ENCODE measurements at places on chromosomes 6 and 20.

- no peak for DNase-seq
Measured at GRCh38 chr20:48292806-48293205, 507.5 kb upstream of the SULF2 start.

GRCh38 chr6:108323710-108324466 is 29.0 kb downstream of the AFG1L start:
- no peak for DNase-seq

GRCh38 chr6:158174514-158174913 is 6.4 kb downstream of the GTF2H5 start:
- peak; percentile 84 for DNase-seq

DNA sequence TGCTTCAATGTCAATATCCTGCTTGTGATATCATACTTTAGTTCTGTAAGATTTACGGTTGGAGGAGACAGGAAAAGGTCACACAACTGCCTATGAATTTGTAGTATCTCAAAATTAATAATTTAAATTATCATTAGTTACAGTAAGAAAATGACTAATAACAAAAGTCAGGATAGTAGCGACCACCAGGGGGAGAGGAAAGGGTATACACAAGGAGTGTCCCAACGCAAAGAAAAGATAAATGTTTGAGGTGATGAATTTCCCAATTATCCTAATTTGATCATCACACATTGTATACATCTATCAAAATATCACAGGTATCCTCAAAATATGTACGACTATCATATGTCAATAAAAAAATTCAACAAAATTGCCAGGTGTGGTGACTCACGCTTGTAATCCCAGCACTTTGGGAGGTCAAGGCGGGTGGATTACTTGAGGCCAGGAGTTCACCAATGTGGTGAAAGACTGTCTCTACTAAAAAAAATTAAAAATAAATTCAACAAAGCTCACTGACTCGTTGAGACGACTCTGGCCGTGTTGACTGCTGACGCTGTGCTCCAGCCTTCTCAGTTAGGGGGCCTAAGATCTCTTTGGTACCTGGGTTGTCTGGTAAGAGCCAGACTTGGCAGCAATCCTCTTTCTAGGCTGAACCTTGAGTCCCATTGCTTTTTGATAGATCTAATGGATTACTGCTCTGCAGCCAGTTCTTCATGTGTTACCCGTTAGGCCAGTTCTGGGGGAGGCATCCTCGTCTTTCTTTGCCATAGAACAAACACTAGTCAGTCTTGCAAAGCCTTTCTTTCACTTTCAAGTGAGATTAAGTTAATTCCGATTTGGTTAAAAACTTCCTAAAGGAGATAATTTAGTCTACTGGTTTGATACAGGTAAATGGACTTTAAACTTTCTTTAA is 9.0 kb upstream of the OVOL2 start:
- peak; percentile 1 for DNase-seq

DNA sequence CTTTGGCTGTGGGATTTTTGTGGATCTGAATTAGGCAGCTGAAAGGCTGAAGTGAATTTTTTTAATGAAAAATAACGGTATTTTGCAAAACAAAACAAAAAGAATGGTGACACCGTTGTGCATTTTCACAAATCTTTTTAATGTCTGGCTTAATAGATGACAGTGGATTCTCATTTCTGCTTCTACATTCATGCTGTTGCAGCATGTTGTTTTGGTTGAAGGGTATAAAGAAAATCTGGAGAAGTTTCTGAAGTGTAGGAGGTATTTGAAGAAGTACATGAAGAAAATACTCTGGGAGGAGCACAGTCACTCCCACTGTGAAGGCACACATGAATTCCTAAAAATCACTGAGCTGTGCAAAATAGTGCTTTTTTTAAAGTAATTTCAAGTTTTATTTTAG is 3.1 kb upstream of the MAP3K5 start:
- DNase-seq: no peak

- DNase-seq: no peak
Measured at GRCh38 chr20:32539026-32539816, 45.9 kb downstream of the NOL4L start.

GRCh38 chr20:24364482-24364881 is 104.9 kb upstream of the SYNDIG1 start:
- no peak for DNase-seq

- DNase-seq: no peak
Measured at GRCh38 chr6:38024908-38025307, 205.4 kb downstream of the ZFAND3 start.

- DNase-seq: peak; percentile 73
Measured at GRCh38 chr20:38825901-38826625, 20.6 kb downstream of the PPP1R16B start.

DNA sequence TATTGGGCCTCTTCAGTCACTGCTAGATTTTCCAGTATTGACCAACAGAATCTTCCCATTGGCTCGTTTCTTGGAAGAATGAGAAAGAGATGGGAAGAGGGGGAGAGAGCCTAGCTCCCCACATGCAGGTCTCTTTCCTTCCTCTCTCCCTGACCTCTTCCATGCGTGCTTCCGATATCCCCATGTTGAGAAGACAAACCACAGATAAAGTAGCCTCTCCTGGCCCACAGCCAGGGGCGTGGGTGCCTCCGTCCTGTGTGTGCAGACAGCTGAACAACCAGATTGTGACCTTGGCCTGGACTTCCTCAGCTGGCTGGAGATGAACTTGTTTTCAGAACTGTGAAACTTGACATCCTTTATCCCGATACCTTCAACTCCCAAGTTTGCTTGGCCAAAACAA is 71.0 kb downstream of the EDN3 start:
- DNase-seq: no peak

GRCh38 chr20:8244637-8245036 is 112.6 kb downstream of the PLCB1 start:
- peak; percentile 53 for DNase-seq

DNA sequence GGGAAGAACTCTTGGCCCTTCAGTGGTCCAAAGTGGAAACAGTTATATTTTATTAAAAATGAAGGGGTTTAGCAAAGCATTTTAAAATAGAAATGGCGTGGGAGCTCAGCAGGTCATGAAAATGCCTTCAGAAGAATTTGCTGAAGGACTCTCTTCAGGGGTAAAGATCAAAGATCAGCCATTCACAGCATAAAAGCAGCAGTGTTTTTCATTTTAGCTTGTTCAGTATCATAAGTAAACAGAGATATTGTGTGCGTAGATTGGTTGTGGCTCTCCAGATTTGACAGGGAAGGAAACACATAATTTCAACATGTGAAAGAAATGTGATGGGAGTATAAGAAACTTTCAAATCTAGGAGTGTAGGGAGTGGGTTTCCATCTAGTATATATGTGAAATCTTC is 519.2 kb upstream of the MAP3K7 start:
- no peak for DNase-seq

- no peak for DNase-seq
Measured at GRCh38 chr6:41652866-41653652, 14.8 kb downstream of the MDFI start.

DNA sequence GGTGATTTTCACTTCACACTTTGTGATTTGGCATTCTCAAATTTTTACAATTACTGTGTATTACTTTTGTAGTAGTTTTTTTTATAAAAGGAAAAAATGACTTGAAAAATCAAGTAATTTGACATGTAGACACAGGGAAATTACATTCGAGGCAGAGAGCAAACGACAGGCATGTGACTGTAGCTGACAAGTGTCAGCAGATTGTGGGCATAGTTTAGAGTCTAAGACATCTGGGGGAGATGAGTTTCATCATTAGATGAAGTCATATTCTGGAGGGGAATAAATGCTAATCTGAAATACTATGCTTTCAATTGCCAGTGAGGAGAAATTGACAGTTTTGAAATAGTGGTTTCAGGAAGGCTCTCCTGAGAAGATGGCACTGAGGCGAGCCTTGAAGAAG is 126.0 kb downstream of the MTHFD1L start:
- no peak for DNase-seq

DNA sequence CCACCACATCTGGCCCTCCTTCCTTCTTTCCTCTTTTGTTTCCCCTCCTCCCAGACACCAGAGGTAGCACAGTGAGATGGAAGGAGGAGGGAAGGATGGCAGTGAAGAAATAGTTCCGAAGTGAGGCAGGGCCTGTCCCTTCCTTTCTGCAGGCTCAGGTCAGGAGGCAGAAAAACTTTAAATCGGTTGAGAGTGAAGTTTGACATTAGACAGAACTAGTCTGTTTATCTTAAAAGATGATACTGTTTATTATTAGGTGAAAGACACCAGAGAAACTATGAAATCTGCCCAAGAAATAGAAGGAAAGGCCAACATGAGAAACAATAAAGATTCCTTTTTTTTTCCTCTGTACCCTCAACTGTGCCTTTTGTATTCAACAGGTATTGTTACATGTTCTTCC is 670.3 kb downstream of the UTRN start:
- no peak for DNase-seq

- DNase-seq: no peak
Measured at GRCh38 chr20:46545077-46545826, 5.2 kb downstream of the OCSTAMP start.

GRCh38 chr20:5033566-5033965 is 32.3 kb upstream of the SLC23A2 start:
- no peak for DNase-seq

DNA sequence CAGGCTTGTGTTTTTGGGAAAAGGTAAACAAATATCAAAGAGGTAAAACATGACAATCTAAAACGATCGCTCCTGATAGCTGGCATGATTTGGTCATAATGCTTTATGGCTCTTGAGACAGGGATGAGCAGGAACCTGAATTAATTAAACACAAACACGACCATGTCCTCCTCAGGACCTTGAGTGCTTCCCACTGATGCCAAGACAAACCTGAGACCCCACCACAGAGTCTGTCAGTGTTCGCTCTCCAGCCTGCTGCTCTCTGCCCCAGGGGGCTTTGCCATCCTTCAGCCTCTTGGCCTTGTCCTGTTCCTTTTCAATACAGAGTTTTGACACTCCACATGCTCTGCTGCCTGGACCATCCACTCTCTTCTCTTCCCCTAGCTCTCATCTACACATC is 119.4 kb downstream of the MAN1A1 start:
- no peak for DNase-seq

DNA sequence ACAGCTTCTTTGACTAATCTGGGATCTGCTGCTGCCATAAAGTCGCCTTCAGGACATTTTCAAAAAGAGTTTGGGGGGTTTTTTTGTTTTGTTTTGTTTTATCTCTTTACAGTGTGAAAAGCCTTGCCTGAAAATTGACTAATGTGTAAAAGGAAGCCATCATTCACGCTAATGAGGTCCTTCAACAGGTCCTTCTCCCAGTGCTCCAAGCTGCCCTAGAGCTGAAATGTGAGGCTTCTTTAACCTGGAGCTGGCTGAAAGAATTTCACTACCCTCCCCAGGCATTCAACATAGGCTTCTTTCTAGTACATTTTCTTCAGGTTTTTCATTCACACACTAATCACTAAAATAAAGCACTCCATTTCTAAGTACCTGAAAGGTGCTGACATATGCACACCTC is 145.1 kb upstream of the PRDM1 start:
- DNase-seq: no peak

DNA sequence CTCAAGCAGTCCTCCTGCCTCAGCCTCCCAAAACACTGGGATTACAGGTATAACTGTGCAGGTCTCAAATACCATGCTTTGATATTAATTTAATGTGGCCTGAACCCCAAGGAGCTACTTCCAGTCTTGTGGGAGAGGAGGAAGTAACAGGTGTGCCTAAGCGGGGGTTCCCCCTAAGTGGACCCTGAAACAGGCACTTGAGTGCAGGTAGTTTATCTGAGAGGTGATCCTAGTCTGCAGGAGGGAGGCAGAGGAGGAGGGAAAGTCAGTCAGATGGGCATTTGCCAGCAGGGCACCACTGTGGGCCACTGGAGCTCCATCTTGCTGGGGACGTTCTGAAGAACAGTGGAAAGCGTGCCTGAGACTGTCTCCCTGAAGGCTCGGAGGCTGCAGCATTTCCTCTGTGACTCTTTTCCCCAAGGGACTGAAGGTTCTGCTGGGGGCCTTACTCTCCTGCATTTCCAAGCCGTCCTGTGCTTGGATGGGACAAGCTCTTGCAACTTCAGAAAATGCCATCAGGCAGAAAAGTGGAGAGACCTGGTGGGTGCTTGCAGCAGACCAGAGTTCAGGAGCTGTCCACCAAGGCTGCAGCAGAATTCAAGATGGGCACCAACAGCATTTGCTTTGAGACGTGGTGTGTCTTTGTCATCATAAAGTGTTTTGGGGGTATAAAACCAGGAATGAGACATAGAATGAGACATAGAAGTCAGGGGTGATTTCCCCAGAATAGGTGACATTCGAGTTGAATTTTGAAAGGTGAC is 4.6 kb upstream of the DLGAP4 start:
- no peak for DNase-seq

GRCh38 chr6:133339543-133340384 is 98.6 kb downstream of the EYA4 start:
- no peak for DNase-seq

- DNase-seq: no peak
Measured at GRCh38 chr6:25346064-25346463, 66.9 kb downstream of the CARMIL1 start.

DNA sequence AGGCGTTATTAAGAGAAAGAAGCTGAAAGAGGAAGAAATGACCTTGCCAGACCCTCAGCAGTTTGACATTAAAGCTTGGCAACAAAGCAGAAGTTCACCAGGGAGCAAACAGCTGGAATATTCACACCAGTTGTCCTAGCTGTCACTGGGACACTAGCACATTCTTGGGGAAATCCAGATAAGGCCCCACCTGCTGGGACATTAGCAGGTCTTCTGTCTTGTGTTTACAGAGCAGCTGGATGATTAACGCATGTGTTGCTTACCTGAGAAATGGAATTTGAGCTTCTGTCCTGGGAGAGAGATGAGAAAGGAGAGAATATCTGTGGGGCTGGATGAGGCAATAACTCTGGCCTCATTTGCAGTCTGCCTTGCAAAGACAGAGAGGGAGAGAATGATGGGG is 137.6 kb upstream of the RIN2 start:
- no peak for DNase-seq

- DNase-seq: no peak
Measured at GRCh38 chr6:133833949-133834359, 55.0 kb upstream of the TCF21 start.

GRCh38 chr20:2762578-2763131 is 37.8 kb downstream of the CPXM1 start:
- no peak for DNase-seq

GRCh38 chr6:28875191-28875747 is 48.5 kb downstream of the TRIM27 start:
- DNase-seq: no peak

- no peak for DNase-seq
Measured at GRCh38 chr6:100745419-100746041, 135.6 kb downstream of the ASCC3 start.

DNA sequence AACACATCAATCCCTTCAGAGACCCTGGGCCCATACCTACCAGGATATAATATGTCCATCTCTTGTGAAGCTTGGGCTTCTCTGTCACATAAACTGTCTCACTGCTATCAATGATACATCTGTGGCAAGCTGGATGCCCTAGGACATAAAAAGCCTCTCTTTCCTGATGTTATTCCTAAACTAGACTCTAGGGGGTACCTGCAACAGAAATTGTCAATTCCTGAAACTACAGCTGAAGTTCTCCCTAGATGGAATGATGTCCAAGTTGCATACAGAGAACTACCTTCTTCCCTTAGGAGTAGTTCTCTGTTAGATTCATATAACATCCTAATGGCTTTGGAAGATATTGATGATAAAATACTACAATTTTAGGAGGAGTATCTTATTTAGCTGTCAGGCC is 35.8 kb downstream of the TBX18 start:
- peak; percentile 14 for DNase-seq

GRCh38 chr6:139881236-139881635 is 506.8 kb upstream of the CITED2 start:
- no peak for DNase-seq

GRCh38 chr6:70110126-70111022 is 192.5 kb downstream of the COL9A1 start:
- DNase-seq: no peak

GRCh38 chr6:78525976-78526375 is 341.4 kb upstream of the IRAK1BP1 start:
- DNase-seq: no peak

Measured in brain microvascular endothelial cell (primary cell).